ENCODE measurements at places on chromosomes 5 and 9. TPM values are rescaled to one million over a fixed set of nuclear protein-coding genes. Genes with fewer than 3 reads are reported as not detected.
A peak's percentile ranks its signal among the peaks of the same experiment; 100 is the strongest.

- DNase-seq: no peak
Measured at GRCh38 chr9:18365651-18366050, 108.3 kb upstream of the ADAMTSL1 start.

- DNase-seq: no peak
Measured at GRCh38 chr9:110199643-110200042, 8.3 kb downstream of the C9orf152 start.

GRCh38 chr5:82174128-82174918 is 103.8 kb downstream of the RPS23 start:
- DNase-seq: no peak

DNA sequence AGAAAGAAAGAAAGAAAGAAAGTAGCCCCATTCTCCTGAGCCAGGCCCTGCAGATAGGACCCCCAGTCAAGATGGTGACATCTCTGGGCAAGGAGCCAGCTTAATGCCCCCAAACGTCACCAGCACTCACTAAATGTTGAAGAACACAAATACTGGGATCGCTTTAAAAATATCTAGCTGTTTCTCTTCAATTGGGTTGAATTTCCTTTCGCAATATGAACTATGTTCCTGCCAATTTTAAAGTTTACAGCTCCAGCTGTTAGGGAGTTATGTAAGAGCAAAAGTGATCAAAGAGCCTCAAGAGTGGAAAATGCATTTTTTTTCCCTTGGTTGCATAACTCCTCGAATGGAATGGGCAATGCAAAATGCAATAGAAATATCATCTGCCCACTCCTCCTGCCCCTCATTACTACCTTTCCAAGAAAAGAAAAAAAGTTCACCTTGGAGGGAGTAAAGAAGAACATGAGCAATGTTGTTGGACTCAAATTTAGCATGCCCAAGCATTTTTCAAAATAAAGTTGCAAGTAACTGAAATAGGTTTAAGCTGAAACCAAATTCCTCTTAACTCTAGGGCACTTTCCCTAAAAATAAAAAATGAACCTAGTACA is 244.2 kb upstream of the PIK3R1 start:
- DNase-seq: peak; percentile 72

GRCh38 chr5:30752015-30752414 is 441.5 kb upstream of the CDH6 start:
- DNase-seq: no peak

DNA sequence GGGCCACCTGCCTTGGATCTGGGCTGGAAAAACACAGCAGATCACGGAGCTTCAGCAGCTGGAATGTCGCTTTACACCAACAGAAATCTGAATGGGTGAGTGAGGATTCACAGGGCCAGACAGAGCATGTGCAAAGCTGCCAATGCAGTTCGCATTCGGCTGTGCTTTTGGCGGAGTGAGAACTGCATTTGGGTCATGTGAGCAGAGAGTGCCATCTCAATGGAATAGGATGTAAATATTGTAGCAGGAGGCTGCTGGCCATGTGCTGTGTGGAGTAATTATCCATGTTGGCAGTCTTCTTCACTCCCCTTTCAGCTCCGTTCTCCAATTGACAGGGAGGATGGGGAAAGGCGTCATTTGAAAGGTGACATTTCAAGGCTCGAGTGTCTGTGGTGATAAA is at the start of gene ANKRD55:
Gene ANKRD55 (minus strand): TSS at position 101 of the 400 bp plus-strand sequence. CDS start 417 bp downstream, outside the sequence.
- no peak for DNase-seq

GRCh38 chr5:172816925-172817562 is 17.0 kb upstream of the ERGIC1 start:
- DNase-seq: no peak

- DNase-seq: no peak
Measured at GRCh38 chr5:139763280-139763929, 32.2 kb upstream of the PSD2 start.

DNA sequence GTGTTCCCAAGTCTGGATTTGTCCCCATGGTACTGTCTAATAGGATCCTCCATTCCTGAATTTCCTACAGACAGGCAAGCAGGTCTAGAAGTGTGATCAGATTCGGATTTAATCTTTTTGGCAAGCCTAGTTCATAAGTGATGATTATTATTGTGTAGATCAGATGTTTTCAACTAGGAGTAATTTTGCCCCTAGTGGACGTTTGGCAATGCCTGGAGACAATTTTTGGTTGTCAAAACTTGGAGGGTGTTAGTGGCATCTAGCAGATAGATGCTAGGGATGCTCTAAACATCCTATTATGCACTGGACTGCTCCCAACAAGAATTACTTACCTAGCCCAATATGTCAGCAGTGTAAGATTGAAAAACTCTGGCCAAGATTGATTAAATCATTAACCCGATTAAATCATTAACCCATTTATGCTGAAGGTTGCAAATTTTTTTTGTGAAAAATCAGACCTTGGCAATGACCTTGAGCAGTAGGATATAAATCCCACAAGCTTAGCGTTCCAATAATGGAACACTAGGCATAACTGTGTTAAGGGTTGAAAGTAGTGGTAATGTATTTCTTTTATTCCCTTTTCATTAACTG is 28.2 kb downstream of the TCERG1 start:
- DNase-seq: no peak

DNA sequence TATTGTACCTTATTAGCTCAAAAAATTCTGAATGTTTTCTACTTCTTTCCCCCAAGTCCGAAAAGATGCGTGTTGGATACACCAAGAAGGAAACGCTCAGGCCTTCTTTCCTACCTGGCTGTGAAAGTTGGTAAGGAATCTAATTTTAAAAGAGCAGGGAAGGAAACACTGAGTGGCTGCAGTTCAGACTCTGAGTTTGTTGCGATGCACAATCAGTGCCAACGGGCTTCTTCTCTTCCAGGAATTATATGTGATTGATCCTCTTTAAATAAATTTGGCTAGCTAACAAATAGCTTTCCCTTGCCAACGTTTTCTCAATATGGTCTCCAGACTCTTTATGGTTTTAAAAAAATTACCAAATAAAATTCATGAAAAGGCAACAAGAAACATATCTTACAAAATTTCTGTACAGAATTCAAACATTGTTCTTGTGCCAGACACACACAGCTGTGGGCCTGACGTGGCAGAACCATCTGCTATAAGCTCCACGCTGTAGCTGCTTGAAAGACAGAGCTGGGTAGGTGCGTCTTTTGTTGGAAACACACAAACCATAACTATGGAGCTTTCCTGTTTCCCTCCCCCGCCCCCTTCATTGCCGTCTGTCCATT is 493.1 kb downstream of the ZNF608 start:
- DNase-seq: no peak

DNA sequence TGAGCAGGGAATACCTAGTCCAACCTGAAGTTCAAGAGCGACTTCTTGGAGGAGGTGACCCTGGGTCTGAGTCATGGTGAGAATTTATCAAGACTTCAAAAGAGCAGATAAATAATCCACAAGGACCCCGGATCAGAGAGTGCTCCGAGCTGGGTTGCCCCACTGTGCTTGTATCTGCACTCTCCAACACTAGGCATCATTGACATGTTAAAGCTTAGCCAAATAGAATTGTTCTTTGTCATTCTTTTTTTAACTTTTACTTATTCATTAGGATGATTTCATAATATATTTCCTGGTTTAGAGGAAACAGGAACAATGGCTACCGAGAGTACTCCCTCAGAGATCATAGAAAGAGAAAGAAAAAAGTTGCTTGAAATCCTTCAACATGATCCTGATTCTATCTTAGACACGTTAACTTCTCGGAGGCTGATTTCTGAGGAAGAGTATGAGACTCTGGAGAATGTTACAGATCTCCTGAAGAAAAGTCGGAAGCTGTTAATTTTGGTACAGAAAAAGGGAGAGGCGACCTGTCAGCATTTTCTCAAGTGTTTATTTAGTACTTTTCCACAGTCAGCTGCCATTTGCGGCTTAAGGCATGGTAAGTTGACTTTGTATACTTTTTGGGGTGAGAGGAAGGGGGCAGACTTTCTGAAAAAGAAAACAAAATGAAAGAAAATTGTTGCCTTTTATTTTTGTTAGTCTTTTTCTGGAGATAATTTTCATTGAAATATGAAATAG is at the start of gene CARD6:
Gene CARD6 (plus strand): TSS at position 300 of the 738 bp plus-strand sequence. CDS start 16 bp downstream, at position 316.
- DNase-seq: no peak

DNA sequence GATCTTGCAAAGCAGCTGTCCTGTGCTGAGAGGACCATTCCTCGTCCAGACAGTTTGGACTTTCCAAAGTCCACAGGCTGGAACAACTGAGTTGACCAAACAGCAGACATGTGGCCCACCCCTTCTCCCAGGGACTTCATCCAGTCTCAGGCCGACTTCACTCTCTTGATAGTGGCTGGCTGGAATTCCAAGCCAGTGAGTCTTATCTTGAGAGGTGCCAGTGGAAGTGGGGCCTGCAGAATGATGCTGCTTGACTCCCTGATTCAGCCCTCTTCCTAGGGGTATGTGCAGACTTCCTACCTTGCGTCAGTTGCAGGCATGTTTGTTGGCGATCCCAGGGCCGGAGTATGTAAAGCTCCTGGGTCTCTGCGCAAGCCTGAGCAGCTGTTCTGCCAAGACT is 131.4 kb upstream of the TSLP start:
- no peak for DNase-seq

DNA sequence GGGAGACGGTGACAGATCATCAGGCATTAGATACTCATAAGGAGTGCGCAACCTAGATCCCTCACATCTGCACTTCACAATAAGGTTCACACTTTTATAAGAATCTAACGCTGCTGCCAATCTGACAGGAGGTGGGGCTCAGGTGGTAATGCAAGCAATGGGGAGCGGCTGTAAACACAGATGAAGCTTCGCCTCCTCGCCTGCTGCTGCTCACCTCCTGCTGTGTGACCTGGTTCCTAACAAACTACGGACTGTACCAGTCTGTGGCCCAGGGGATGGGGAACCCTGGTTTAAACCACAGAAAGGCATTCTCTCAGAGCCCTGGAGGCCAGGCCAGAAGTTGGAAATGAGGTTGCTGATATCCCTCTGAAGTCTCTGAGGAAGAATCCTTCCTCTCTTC is 323.6 kb downstream of the DRD1 start:
- DNase-seq: no peak

- DNase-seq: no peak
Measured at GRCh38 chr9:114046875-114047274, 31.2 kb downstream of the AMBP start.

- no peak for DNase-seq
Measured at GRCh38 chr9:93948441-93949072, 6.6 kb downstream of the BARX1 start.

GRCh38 chr5:165309446-165309845 is 1804.0 kb downstream of the MAT2B start:
- DNase-seq: no peak

- no peak for DNase-seq
Measured at GRCh38 chr5:57650360-57651069, 167.9 kb upstream of the ACTBL2 start.

DNA sequence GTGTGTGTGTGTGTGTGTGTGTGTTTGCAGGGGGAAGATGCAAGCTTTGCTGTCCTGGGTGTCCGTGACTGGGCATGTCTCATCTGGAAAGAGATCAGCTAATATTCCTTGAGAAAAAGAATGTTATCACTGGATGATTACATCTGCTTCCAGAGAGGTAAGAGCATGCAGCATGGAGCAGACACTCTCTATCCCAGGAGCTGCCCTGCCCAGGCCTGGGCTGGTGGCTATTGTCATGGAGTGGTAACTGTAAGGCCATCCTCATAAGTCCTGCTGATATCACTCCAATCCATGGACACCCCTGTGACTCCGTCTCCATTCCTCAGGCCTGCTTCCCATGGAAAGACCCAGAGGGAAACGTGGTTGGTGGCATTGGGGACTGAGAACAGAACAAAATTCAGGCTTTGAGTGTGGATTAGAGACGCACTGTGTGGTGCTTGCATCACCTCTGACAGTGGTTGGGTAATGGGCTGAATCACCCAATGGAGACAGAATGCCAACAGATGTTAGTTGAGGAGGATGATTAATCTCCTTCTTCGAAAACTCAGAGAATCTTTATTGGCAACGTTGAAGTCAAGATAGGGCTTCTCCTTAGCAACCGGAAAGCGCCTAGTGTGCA is 52.0 kb upstream of the KCNIP1 start:
- no peak for DNase-seq

The F2RL2 gene
- polyA plus RNA-seq: not detected

The PCDHA3 gene
- polyA plus RNA-seq: 0.17 TPM

The KCNT1 gene
- not detected for polyA plus RNA-seq

The CD180 gene
- 2.3 TPM for polyA plus RNA-seq

The ZNG1F gene
- 6.5 TPM for polyA plus RNA-seq

The N4BP3 gene
- polyA plus RNA-seq: 1.2 TPM

The JMY gene
- polyA plus RNA-seq: 3.8 TPM

The KIF24 gene
- polyA plus RNA-seq: 0.46 TPM

All from sigmoid colon (tissue), 7 donors.